Stimulated activated CD8-positive, alpha-beta memory T cell treated with anti-CD3 and anti-CD28 coated beads, Interleukin-7, amount 100 ng/mL, for 24 hours (primary cell): ENCODE measurements at places on chromosomes 4 and X.

DNA sequence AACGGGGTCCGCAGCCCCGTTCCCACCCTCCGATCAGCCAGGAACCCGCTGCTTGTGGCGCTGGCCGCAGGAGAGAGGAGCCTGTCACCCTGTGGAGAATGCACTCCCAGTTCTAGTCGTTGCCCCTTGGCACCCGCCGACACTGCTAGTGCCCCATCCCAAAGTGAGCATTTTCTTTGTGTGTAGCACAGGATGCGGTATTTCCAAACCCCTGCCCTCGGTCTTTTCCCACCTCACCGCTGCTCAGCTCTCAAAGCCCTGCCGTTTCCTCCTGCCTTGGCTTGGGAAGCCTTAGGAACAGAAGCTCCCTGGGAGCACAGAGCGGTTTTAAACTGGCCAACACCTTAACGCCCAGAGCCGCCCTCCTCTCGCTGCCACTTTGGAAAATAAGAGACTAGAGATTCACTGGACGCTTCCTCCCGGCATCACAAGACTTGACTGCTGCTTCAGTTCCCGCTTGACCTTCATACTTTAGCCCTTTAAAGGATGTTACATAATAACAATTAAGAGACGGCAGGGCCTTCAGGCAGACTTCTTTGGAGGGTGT is 772 bp downstream of the CYP4V2 start:
- no peak for DNase-seq

GRCh38 chr4:25892796-25893195 is 21.2 kb upstream of the SMIM20 start:
- DNase-seq: no peak

- DNase-seq: no peak
Observed at GRCh38 chrX:130628516-130628915, 226.7 kb downstream of the RBMX2 start.

DNA sequence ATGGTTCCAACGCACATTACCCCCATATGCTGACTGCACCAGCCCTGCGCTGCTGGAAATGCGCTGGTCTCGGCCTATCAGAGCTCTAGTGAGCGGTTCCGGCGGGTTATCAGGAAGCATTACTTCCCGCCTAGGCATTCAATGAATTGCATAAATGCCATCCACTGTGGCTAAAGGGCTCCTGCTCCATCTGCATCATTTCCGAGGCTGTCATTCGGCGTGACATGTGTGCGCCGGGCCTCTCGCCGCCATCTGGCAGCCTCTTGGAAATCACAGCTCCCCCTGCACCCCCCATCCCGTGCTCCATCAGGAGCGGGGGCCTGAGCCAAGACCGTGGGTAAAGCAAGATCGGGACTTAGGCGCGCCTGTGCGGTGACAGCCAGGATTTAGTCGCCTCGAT is 64.4 kb downstream of the SEPSECS start:
- no peak for DNase-seq

DNA sequence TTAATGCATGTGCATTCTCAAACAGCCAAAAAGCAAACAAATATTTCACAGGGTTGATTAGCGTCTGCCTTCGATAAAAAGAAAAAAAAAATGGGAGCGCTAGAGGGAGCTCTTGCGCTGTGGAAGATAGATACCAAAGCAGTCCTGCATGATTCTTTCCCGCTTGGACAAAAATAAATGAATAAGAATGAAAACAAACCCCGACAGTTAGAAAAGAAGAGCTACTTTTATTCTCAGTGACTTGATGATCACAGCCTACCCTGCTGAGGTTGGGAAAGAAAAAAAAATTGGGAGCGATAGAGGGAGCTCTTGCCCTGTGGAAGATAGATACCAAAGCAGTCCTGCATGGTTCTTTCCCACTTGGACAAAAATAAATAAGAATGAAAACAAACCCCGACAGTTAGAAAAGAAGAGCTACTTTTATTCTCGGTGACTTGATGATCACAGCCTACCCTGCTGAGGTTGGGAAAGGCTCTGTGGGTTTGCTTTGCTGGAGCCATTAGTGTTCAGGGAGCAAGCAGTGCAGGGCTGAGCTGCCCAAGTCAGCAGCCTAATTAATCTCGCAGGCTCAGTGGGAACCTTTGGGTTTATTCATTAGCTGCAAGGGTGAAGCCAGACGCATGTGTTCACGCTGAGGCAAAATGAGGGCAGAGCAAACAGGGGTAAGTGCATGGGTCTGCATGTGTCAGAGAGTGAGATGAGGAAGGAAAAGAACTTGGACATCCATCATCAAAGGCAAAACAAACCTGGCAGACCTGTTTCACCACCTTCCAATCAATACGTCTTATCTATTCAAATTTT is 249.3 kb upstream of the PRKX start:
- DNase-seq: no peak

DNA sequence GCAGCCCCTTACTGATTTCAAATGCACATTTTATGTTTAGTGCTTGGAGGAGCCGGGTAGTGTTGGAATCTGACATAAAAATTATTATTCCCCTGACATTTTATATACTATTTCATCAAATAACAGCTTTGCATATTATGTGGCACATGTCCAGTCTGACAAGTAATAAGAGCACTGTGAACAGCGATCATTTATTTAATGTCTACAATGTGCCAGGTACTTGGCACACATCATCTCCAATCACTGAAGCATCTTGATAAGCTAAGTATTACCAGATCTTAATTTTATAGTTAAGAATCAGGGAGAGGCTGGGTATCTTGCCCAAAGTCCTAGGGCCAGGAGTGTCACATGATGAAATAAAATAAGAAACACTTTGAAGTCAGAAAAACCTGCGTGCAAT is 197.2 kb downstream of the NR3C2 start:
- DNase-seq: no peak

DNA sequence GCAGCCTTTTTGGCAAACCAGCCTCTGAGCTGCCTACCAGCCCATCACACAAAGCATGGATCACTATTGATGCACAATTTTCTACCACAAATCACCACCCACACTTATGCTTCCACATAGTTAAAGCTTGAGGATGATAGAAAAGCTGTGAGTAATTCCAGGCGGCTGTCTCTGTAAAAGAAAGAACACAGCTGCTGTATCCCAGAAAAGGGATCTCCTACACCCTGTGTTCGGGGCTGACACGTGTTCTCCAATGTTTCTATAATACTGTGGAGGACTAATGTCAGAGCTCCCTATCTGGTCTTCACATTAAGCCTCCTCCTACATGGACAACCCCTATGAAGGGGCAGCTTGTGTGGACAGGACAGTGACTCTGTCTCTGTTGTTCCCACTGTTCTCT is 12.5 kb upstream of the BRS3 start:
- DNase-seq: no peak

DNA sequence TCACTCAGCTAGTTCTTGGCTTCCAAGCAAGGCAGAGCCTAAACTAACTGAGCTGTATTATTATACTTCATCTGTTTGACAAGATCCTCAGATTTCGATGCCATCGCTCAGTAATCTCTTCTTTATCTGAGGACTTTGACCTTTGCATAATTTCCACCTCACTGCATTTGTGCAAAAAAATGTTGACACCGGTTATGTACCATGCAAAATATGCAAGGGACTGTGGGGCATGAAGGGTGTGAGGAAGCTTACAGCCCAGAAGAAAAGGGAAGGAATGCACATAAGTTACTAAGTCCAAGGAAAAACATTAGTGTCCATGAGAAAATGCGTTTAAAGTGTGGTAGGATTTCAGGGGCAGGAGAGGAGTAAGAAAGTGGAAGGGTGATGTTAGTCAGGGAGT is 295.4 kb downstream of the PACRGL start:
- no peak for DNase-seq

GRCh38 chrX:104795804-104796203 is 229.8 kb downstream of the IL1RAPL2 start:
- DNase-seq: no peak

DNA sequence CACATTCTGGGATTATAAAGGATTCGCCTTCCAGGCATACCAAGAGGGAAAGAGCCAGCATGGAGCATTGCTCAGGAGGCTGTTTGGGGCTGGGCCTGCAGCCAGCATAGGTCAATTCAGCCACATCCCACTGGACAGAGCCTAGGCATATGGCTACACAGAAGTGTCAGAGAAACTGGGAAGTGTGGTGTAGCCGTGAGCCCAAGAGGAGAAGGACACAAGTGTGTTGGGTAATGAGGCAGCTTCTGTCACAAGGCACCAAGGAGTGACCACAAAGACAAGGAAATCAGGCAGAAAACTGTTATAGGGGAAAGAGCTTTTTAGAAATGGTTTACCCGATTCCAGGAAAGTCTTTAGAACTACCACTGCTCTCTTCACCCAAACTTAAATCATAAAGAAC is 178.6 kb upstream of the TBL1X start:
- DNase-seq: no peak

- no peak for DNase-seq
Observed at GRCh38 chr4:2101346-2102044, 42.4 kb downstream of the NAT8L start.

GRCh38 chr4:151887031-151887815 is 126.4 kb upstream of the GATB start:
- no peak for DNase-seq

DNA sequence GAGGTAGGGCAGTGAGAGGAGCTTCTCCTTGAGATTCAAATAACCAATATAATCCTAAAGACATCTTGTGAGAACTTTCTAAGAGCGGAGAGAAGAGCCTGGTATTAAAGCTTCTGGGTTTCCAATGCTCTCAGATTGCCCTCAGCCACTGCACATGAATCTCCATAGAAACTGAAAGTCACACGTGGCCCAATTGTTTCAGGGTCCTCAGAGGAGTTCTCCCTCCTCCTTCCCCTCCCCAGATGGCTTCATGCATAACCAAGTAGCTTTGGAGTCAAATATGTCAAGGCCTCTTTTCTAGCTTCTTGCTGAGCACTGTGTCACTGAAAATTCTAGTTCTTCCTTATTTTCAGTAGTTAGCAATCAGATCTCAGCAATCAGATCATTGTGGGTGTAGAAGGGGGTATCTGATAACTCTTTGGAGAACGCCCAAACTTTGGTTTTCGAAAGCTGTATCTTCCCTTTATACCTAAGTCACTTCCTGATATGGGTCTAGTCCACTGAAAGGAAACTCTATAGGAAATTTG is 2.2 kb downstream of the BTK start:
- DNase-seq: no peak

- no peak for DNase-seq
Observed at GRCh38 chr4:125313497-125313896, 1.3 kb upstream of the FAT4 start.

DNA sequence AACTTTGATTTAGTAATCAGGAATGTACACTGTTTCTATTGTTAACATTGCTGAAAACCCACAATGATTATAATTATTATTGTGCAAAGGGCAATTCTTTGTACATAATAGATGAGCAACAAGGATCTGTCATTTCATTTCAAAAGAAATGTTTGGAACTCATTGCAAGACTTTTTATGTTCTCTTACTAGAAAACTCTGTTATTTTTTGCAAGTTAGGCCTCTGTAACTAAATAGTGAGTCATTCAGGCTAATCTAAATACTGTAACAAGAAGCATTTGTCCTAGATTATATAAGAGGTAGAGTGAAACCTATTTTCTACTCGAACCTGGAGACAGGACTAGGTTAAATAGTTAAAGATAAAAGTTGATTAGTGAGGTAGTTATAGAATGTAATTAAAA is 93.2 kb upstream of the FAM47B start:
- DNase-seq: no peak

DNA sequence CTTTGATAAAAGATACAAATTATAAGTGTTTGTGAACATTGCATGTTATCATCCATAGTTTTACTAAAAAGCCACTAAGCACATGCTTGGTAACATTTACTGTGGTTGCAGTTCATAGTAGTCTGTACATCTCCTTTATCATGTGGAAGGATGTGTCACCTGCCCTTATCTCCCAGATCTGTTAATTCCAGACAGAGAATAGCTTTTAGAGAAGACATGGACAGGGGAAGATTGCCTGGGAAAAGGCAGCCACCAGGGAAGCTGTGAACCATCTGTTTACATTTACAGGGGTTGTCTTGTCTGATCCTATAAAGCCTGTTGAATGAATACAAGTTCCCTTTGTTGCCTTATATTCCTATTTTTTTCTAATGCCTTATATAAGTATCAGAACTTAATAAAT is 396.0 kb downstream of the FAT4 start:
- DNase-seq: no peak

DNA sequence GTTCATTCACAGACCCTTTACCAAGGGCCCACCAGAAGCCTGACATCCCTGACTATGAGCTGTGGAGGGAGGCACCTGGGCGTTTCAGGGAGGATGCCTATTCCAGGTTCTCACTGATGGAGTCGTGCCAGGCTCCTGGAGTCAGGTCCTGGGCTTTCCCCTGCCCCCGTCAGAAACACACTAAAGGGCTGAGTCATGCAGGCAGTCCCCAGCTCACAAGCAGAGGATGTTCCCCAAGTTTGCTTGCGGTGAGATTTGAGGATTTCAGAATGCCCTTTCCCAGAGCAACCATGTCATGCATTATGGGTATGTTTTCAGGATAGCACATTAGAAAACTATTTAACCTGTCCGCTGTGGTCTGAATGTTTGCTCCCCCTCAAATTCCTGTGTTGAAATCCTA is 45.2 kb downstream of the FHDC1 start:
- DNase-seq: no peak

- DNase-seq: no peak
Observed at GRCh38 chrX:20015422-20015821, 24.6 kb upstream of the BCLAF3 start.

DNA sequence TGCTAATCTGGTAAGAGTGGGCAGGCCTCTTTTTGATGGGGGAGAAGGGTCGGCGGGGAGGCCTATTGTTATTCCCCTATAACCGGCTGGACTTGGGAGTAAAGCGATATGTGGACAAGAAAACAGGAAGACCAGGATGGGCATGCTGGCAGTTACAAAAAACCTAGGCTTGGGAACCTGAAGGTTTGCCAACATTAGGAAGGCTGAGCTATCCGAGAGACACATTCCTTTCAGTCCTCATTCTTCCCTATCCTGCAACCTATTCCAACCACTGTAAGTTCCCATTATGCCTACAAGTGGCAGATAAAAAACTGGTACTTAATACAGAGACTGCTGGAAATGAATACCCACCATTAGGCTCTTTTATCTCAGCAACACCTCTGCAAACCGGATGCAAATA is 32.4 kb upstream of the CT47C1 start:
- DNase-seq: no peak
